ENCODE measurements at places on chromosomes 7 and 10. TPM values are rescaled to one million over a fixed set of nuclear protein-coding genes. Genes with fewer than 3 reads are reported as not detected.

PAX4 gene
- not detected for polyA plus RNA-seq

CXCL12 gene
- polyA plus RNA-seq: 31.5 TPM

- DNase-seq: peak; percentile 78
These were observed 288.1 kb downstream of the PARD3 start for GRCh38 chr10:34526758-34527730.

DNA sequence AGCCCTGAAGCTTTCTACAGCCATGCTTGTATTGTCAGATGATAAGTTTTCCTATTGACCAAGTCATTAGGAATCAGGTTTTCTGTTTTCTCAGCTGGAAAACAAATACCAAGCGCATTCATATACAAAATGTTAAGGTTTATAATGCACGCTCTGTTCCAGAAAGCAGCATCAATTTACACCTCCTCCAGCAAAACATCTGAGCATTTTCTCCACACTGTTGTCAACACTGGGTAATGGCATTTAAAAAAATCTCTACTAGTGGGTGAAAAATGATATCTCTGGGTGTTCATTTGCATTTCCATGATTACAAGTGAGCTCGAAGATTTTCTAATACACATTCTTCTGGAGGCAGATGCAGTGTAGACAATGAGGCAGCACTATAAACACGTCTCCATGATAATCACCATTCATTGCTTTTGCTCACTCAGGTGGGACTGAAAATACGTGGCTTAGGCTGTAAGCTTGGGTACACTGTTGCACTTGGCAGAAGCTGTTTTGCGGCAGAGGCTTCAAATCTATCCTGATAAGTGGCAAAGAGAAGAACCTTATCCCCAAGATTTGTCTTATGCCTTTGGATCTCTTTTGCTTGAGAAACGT lies 114.8 kb upstream of the PLPP4 start:
- no peak for DNase-seq

DNA sequence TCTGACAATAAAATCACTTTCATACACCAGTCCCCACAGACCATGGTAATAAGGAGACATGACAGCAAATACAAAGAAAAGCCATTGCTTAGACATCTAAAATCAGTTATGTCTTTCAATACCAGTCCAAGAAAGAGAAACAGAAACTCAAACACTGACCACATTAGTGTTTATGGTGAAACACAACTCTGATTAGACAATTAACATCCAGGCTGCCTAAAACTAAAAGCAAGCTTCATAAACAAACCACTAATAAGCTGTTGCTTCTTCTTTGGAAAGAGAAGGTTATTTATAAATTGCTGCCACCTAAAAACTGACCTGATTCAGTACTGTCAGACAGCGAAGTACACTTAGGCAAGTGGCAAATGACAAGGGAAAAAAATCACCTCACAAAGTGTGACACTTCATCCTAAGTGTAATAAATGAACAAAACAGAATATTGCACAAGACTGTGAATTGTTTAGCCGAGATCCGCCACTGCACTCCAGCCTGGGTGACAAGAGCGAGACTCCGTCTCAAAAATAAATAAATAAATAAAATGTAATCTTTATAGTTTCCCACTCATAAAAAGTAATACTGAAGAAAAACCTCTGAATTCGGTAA lies 277.4 kb downstream of the PARD3 start:
- DNase-seq: peak; percentile 44

NFE2L3 gene
- polyA plus RNA-seq: 3.6 TPM

SVOPL gene
- 0.39 TPM for polyA plus RNA-seq

- DNase-seq: no peak
These were observed 609.6 kb downstream of the PARD3 start for GRCh38 chr10:34205452-34205851.

ZNF365 gene
- polyA plus RNA-seq: 0.88 TPM

- DNase-seq: peak; percentile 45
These were observed 1.0 kb upstream of the CROT start for GRCh38 chr7:87344446-87344845.

DNA sequence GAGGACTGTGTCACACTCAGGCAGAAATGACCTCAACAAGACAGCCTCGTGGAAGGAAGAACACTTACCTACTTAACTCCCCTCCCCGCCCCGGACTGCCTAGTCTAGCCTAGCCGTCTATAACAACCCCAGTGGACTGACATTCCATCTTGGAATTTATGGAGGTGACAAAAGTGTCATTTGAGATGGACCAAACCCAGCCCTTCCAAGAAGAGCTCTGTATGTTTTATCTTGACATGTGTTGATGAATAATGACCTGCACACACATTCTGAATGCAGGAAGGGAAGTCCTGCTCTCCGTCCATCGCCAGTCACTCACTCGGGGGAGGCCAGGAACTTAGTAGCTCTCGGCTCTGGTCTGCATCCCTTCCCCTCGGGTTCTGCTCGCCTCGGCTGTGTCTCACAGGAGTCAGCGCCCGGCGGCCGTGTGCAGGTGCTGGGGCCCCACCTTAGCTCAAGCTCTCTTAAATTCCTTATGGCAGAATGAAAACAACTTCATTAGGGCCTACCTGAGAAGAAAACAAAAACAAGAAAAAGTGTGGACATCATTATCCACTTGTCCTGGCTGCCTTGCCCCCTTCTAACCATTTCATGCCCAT lies 140.9 kb upstream of the NPS start:
- no peak for DNase-seq

- DNase-seq: no peak
These were observed 121.8 kb upstream of the HPS1 start for GRCh38 chr10:98568551-98568950.

DNA sequence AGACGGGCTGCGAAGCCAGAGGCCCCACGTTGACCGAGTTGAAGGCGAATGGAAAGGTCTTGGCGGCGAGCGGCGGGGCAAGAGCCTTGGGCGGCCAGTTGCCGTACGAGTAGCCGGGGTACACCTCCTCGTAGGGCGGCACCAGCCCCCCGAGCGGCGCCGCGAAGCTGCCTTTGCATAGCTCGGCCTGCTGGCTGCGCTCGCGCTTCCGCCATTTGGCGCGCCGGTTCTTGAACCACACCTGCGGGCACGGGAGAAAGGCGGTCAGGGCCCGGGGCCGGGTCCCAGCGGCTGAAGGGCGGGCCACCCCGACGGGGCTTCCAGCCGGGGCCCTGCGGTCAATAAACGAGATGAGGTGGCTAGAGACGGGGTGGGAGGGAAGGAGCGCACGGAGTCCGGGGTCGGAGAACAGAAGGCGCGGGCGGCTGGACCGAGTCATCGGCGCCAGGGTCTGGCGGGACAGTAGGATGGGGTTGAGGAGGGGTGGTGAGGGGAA lies 4.8 kb downstream of the ELOVL3 start:
- peak; percentile 36 for DNase-seq

CALML5 gene
- not detected for polyA plus RNA-seq

GRCh38 chr7:30225863-30226613 lies 58.4 kb upstream of the ZNRF2 start:
- DNase-seq: peak; percentile 89

- DNase-seq: no peak
These were observed 78.5 kb upstream of the FRMD4A start for GRCh38 chr10:14409247-14409646.

DNA sequence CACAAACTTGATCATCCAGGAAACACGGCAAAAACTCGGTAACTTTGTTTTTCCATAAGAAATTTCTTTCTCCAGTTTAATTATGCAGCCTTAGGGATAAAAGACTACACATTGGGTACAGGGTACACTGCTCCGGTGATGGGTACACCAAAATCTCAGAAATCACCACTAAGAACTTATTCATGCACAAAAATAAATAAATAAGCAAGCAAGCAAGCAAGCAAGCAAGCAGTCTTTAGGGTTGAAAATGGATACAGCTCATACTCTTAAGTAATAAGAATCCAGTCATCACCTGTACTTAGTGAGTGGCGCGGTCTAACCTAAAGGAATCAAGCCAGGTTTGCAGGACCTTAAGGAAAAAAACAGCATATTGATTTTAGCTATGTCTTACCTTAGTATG lies 30.0 kb downstream of the MCM10 start:
- DNase-seq: no peak

GRCh38 chr7:104442481-104442880 lies 114.1 kb downstream of the LHFPL3 start:
- DNase-seq: no peak

WEE2 gene
- not detected for polyA plus RNA-seq

DNA sequence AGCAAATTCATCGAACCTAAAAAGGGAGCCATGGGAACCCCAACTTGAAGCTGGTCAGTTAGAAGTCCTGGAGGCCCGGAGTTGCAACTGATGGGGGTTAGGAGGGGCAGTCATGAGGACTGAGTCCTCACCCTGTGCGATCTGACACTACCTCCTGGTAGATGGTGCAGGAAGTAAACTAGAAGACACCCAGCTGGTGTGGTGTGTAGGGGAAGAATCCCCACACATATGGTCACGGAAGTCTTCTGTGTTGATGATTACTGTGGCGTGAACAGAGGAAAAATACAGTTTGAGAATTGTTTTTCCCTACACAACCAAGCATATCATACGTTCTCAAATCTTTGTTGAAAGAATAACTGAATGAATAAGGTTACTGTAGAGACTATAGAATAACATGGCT lies 164.6 kb upstream of the KCTD7 start:
- no peak for DNase-seq

DNA sequence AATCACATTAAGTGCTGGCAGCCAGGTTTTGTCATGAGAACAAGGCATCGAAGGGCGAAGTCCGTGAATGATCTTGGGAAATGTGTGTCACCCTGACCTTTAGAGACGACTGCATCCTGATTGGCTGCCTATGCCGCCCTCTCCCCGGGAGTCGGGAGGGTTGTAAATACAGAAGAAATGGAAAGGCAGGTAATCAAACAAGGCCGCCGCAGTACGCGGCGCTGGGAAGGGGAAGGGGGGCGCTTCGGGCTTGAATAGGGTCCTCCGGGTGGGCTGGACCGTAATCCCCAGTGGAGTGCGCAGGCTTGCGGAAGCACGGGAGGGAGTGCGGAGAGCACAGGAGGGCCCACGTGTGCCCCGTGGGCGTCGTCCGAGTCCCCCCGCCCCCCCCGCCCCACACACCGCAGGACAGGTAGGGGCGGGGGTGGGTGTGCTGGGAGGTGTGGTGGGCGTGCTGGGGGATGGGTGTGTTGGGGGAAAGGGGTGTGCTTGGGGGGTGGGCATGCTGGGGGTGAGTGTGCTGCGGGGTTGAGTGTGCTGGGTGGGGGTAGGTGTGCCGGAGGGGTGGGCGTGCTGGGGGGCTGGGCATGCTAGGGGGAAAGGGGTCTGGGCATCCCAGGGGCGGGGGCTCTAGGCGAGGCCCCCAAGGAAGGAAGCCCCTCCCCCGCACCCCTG lies 169.4 kb downstream of the ARHGAP12 start:
- peak; percentile 65 for DNase-seq

- DNase-seq: no peak
These were observed 144.9 kb upstream of the FOXP2 start for GRCh38 chr7:114269714-114270113.

NME8 gene
- 1.8 TPM for polyA plus RNA-seq

DNA sequence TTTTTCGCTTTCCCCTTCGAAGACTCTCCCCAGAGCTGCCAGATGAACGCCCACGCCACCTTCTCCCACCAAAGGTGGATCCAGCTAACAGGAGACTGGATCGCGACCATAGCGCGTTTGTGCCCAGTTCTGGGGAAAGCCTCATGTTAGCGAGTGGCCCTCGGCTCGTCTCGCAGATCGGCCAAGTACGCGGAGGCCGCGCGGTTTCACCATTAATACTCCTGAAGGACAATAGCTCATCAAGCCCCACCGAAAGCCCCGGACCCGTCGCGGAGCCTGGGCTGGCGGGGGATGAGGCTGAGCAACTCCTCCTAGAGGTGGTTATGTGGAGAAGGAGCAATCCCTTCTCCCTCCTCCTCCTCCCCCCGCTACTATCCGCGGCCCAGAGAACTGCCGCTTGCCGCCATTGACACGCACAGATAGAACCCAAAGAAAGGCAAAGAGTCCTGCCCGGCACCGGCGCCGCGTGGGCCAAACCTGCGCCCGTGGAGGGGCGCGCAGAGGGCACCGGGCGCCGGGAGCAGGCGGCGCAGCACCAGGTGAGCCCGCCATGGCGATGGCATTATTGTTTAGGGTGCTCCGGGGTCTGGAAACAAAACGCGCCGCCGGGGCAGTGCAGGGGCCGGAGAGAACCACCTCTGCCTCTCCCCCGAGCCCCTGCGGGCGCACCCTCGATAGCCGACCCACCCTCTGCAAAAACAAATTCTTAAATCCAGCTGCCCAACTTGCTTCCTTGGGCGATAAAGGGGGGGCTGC lies at the start of gene MACROH2A2:
MACROH2A2 (plus strand) TSS at position 385 of the 756 bp plus-strand sequence. CDS start 22,813 bp downstream, outside the sequence.
- peak; percentile 90 for DNase-seq

DNA sequence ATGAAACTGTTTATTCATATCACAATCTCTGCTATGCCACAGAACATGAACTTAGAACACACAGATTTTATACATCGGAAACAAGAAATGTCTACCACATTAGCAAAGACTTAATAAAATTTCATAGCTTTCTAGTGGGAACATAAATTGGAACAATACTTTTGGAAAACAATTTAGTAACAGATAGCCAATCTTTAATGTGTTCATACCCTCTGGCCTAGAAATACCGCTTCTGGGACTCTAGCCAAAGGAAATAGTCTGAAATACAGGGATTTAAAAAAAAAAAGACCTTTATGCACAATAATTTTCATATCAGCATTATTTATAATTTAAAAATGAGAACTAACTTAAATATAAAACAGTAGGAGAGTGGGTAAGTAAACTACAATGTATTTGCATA lies 168.5 kb downstream of the PLXNA4 start:
- DNase-seq: peak; percentile 56

SPDYE5 gene
- not detected for polyA plus RNA-seq

UBE2D1 gene
- 30.5 TPM for polyA plus RNA-seq

DNA sequence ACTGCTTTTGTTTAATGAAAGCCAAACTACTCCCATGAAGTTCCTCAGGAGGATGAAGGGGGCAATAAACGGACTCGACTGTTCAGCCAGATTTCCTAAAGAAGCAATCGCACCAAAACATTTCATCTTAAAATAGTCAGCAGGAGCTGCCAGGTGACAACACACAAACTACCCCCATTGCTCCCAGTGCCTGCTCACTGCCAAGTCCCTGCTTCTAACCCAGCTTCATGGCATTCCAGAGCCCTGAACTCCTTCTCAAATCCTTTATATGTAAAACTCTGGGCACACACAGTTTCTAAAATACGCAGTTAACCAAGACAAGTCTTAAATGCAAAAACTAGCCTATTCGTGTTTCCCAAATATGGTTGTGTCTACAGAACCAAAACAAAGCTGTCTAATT lies 110.0 kb downstream of the SORBS1 start:
- no peak for DNase-seq

METTL27 gene
- polyA plus RNA-seq: 3.9 TPM
